ENCODE measurements at places on chromosomes 2 and 18.

- DNase-seq = no peak
Observed at GRCh38 chr2:95234286-95234785, 27.0 kb downstream of the ZNF892 start.

DNA sequence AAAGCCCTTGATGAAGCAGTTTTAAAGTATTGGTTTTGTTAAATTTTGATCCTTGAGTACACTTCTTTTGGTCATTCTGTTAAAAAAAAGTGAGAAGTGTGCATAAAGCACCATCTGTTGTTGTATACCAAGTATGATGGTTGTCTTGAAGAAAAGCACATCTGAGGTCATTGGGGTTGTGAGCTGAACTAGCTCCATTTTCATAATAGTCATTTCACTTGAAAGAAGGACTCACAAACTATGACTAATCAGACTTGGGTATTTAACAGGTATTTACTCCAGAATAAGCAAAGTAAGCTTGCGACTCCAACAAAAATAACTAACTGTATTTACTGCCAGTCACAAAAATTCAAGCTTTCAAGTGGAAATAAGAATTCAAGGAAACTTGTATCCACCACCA is 35.1 kb downstream of the CHN1 start:
- no peak for DNase-seq

GRCh38 chr2:200930947-200931626 is 32.4 kb downstream of the ORC2 start:
- DNase-seq = no peak

GRCh38 chr2:135785032-135785431 is 43.4 kb downstream of the UBXN4 start:
- no peak for DNase-seq

GRCh38 chr2:2187196-2187595 is 143.9 kb downstream of the MYT1L start:
- DNase-seq = no peak

DNA sequence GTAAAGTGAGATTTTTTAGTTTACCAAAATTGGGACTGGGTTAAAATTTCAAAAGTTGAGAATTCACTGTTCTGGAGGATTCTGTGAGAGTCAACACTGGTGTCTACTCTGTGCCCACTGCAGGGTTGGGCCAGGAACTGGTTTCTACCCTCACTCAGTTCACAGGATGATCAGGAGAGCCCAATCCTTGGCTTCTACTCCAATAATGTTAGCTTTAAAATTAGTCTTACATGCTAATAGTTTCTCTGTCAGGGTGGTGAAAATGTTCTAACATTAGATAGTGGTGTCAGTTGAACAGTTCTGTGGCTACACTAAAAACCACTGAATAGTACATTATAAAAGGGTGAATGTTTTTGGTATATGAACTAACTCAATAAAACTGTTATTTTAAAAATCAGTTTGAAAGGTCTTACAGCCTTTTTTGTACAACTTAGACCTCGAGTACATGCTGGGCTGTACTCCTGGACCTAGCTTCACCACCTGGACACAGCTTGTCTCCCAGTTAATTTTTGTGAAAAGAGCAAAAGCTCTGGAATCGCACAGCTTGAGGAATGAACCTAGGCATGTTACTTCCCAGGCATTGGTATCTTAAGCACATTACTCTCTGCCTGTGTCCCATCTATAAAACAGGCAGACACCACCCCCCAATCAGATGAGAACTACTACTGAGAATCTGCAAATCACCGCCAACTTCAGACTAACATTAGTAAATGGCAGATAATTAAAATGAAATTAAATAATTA is 44.4 kb downstream of the ACVR1 start:
- DNase-seq = no peak

DNA sequence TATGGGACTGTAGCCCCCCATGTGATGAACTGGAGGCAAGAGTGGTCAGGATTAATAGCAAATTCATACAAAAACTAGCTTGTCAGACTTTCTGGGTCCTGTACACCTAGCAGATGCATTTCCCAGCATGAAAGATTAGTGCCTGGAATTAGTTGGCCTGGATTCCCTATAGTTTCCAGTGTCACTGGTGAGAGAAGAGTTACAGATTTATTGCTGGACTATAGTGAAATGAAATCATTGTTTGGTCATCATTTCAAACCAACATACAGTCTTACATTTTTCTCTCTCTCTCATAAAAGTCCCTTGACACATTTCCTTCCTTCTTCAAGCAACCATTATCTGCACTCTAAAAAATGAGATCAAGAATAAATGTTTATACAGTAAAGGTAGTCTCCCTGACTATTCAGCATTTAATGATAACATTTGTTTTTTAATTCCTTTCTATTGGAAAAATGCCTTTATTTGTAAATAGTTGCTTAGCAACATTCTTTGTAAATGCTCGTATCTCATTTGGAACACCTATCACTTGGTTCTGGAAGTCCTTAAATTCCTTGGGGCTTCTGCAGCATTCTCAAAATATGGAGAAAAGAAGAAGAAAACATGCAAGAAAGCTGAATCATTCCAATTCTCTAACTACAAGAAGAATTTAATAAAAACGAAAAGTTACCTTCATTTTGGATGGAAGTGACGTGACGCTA is 144.4 kb downstream of the MREG start:
- no peak for DNase-seq

DNA sequence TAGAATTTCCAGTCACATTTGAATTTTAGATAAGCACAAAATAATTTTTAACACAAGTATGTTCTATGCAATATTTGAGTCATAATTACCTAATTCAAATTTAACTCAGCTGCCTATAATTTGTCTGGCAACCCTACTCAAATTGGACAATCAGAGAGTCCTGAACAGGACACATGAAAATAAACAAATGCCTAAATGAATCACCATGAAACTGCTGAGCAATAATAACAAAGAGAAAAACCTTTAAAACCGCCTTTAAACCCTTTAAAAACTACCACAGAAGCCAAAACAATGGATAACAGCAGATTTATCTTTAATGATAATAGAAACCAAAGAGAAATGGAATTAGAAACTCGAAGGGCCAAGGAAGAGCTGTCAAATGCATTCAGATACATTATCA is 39.5 kb downstream of the ARL4C start:
- no peak for DNase-seq

DNA sequence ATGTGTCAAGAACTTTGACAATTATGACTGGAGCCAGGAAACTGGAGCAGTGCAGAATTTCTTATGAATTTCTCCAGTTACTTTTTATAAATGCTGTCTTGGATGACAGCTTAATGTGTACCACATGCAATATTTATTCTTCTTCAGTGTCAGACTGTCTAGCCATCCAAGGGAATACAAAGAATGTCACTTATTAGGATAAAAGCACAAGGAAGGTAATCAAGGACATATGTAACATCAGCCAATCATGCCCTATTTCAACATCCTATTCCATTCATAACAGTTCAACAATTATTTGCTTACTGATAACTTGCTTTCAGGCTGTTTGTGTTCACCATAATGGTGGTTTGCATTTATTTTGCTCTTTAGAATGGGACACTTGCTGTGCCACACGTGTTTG is 139.8 kb downstream of the OLA1 start:
- no peak for DNase-seq

DNA sequence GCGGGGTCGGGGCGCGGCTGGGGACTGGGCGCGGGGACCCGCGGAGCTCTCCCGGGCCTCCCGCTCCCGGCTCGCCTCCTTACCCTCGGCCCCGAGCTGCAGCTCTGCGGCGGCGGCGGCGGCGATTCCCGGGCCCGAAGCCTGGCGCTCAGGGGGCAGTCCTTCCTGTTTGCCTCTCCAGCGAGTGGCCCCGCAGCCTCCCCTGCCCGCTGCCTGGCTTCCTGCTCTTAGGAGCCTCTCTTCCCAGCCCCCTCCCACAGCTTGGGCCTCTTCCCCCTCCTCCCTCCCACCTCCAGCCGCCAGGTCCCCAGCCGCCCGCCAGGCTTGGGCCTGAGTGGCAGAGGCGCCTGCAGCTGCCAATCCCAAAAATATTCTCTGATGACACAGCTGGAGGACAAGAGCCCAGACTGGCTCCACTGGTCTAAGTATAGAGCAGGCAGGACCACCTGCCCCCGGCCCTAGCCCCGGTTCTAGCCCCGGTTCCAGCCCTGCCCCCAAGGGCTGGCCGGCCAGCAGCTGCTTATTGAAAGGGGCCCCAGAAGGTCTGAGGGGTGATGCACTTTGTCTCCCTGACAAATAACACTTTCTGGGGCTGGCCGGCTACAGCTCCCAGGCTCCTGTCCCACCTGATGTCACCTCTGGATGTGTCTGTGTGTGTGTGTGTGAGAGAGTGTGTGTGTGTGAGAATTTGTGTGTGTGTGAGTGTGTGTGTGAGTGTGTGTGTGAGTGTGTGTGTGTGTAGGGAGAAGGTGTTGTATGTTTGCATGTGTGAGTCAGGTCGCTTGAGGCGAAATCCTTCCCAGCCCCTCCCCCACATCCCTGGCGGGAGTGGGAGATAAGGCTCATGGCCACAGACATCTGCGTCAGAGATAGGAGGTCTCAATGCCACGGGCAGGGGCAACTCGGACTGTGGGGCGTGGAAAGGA is at the start of gene OBSL1:
Gene OBSL1 (minus strand): TSS at position 229 of the 926 bp plus-strand sequence. CDS start 307 bp downstream, outside the sequence.
- no peak for DNase-seq

- no peak for DNase-seq
Observed at GRCh38 chr18:77002496-77002895, 130.1 kb downstream of the MBP start.

DNA sequence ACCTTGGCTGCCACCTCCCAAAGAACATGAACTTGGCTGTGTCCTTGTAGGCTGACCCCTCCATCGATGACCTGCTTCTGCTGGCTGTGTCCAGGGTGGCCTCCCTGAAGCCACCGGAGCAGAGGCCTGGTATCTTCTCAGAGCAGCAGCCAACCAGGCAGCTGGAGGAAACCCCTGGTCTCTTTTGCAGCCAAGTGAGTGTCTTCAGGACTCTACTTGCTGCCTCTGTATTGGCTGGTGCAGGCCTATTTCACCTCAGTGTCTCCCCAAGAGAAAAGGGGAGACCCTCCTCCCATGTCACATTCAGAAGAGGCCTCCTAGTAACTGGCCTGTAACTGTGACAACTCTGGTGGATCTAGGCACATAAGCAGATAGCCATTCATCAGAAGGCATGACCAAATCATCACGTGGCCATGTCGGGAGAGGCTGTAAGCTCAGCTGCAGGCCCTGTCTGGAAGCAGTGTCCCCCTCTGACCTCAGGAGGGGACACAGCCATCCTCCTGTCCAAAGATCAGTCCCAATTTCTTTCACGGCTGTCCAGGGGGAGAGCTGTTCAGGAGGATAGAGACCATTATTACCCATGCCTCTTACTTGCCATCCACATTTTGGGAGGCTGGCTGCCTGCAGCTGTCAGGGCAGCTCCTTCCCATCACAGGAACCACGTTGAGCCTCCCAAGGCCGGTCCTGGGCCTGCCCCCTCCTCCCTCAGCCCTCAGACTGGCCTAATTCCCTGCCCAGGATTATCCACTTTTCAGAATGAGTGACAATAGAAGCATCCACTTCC is 20.9 kb upstream of the ROCK2 start:
- DNase-seq = no peak

- no peak for DNase-seq
Observed at GRCh38 chr2:96344011-96344410, 8.4 kb downstream of the NCAPH start.

- no peak for DNase-seq
Observed at GRCh38 chr18:59517446-59518165, 158.5 kb upstream of the LMAN1 start.

DNA sequence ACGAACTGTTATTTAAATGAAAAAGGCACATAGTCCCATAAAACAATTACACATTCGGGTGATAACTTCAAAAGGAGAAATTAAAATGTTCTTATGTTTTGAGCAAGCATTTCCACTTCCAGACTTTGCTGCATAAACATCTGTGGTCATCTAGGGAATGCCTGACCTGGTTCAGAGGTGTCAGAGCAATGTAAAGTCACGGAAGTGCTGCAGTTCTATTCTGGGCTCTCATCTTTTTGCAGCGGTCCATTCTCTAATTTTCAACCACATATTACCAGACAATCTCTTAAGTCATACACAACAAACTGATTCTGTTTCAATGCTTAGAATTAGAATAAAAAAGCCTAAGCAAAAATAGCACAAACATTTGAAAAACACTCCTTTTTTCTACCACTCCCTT is 22.0 kb upstream of the PTH2R start:
- no peak for DNase-seq

DNA sequence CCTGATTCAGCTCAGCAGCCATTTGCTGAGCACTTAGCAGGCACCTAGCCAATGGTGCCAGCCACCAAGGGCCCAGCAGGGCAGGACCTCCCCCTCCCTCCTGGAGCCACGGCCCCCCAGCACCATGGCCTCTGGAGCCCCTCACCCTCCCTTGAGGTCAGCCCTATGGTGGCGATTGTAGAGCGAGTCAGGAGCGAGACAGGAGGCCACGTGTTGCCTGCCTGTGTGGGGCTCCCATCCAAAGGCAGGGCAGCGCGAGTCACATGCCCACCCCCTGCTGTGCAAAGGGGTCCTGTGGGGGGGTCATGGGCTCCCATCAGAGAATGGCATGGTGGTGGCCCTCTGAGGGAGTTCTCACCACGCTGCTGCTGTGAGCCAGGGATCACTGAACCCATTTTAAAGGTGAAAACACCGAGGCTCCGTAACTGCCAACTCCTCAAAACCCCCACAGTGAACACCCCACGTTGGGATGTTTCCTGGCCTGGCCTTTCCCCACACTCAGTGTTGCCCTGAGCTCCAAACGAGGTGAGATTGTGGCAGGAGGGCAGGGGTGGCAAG is 35.6 kb downstream of the RAMP1 start:
- DNase-seq = no peak

DNA sequence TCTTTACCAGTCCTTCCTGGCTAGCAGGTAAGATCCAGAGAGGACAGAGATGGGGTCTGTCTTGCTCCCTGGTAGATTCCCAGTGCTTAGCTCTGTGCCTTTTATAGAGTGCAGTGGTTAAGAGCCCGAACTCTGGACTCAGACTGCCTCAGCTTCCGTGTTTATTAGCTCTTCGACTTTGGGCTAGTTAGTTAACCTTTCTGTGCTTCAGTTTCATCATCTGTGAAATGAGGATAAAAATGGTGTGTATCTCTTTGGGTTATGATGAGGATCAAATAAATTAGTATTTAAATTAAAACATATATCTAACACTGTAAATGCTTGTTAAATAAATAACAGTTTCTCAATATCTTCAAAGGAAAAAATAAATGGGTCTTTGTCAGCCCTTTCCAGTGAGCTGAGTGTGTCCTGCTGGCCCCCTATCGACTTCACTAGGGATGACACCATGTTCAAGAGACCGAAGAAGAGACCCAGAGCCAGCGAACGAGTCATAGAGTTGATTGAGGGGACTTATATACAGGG is 38.2 kb downstream of the CERS6 start:
- no peak for DNase-seq

GRCh38 chr2:236675051-236675450 is 105.4 kb downstream of the ACKR3 start:
- DNase-seq = no peak

- DNase-seq = no peak
Observed at GRCh38 chr2:95008306-95008705, 17.2 kb upstream of the MAL start.

DNA sequence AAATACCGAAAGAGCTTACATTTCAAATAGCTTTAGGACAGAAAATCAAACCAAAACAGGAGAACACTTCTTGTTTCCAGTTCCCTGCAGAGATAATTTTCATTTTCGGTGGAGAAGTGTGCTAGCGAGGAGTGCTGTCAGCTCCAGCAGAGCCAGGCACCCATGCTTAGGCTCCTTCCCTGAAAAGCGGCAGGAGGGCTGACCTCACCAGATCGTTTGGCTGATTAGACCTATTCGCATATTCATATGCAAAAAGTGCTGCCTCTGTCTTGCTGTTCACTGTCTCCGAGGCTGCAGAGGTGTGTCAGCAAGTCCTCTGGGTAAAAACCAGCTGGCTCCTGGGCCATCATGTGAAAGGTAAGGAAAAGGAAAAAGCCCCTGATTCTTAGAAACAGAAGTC is 225.8 kb upstream of the COPS8 start:
- no peak for DNase-seq

- DNase-seq = no peak
Observed at GRCh38 chr2:6073191-6074088, 381.3 kb downstream of the SOX11 start.

All from stimulated activated CD4-positive, alpha-beta T cell treated with anti-CD3 and anti-CD28 coated beads, Interleukin-15, amount 100 ng/mL, for 1 hour (primary cell).